ENCODE measurements at places on chromosomes 7 and 10.
A peak's percentile ranks its signal among the peaks of the same experiment; 100 is the strongest.

GRCh38 chr7:81839708-81840369 lies 70.0 kb upstream of the HGF start:
- no peak for DNase-seq

- peak; percentile 67 for DNase-seq
Observed at GRCh38 chr7:19957664-19958063, 184.2 kb upstream of the TMEM196 start.

GRCh38 chr7:132404261-132404660 lies 172.0 kb downstream of the PLXNA4 start:
- DNase-seq, result no peak

DNA sequence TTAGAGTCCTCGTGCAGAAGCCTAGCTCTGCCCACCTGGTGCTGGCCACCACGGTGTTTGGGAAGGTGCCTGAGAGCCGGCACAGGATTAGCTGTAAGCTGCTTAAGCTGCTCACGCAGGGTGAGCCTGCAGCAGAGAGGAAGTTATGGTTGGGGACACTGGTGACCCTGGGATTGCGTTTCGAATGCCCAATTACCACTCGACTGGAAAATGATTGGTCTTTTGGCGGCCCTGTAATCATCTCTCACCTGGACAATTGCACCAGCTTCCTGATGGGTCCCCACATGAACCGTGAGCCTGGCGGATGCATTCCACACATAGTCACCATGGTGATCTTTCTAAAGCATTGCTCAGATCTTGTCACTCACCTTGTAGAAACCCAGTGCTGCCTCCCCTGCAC lies 442.3 kb upstream of the ZMIZ1 start:
- no peak for DNase-seq

DNA sequence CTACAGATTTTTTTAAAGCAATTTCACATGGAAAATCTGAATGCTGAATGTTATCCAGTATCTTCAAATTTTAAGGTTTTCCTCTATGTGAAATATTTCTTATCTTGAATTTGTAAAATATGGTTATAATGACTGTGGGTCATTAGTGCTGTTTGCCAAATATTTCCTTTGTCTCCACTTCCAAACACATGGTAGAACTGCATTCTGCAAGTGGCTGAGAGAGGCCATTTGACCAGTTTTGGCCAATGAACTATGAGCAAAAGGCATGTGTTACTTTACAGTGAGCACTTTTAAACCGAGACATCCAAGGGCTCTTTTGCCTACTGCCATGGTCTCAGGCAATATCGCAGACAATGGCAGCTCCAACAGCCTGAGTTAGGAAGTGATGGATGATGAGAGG lies 117.2 kb upstream of the RSU1 start:
- DNase-seq, result no peak

GRCh38 chr10:129680661-129681344 lies 213.8 kb downstream of the MGMT start:
- DNase-seq, result no peak

GRCh38 chr10:104577163-104577562 lies 63.9 kb upstream of the SORCS3 start:
- no peak for DNase-seq

DNA sequence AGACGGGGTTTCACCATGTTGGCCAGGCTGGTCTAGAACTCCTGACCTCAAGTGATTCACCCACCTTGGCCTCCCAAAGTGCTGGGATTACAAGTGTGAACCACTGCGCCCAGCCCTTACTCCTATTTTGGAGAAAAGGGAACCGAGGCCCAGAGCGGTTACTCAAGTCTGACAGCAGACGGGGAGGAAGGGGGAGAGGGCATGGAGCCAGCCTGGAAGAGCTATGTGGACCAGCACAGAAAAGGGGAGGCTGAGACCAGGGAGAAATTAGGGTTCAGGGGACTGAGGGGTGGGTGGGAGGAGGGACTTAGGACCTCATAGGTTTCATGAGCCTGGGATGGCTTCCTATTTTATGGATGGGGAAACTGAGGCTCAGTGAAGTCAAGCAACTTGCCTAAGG lies 1.5 kb downstream of the SFRP5 start:
- DNase-seq, result no peak

DNA sequence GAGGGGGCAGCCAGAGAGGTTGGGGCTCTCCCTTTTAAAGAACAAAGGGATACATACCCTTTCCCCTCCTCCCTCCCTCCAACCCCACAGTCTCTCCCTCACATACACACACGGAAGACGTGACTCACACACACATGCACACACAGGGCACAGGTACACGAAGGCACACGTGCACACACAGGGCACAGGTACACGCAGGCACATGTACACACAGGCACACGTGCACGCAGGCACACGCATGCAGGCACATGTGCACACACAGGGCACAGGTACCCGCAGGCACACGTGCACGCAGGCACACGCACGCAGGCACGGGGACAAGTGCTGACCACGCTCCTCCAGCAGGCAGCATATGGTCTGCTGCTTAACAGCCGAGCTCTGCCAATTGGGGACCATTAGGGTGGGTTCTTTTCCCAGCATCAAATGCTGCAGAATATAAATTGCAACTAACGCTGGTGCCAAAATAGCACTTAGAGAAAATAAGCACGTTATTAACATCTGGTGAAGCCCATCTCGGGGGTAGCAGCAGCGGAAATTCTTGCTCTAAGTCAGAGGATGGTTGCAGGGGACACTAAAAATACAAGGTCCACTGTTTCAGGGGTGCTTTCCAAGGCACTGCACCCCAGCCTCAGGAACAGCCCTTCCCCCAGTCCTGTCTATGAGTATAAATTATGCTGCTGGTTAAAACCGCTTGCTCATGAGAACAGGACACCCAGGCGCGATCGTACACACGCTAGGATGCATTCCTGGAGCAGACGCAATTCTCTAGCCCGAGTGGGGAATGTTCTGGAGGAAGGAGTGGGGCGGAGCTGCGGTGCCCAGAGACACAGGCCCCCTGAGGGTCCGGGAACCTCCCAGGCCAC lies 55.2 kb upstream of the TNRC18 start:
- peak; percentile 40 for DNase-seq

- no peak for DNase-seq
Observed at GRCh38 chr10:3480281-3480989, 304.6 kb downstream of the KLF6 start.

DNA sequence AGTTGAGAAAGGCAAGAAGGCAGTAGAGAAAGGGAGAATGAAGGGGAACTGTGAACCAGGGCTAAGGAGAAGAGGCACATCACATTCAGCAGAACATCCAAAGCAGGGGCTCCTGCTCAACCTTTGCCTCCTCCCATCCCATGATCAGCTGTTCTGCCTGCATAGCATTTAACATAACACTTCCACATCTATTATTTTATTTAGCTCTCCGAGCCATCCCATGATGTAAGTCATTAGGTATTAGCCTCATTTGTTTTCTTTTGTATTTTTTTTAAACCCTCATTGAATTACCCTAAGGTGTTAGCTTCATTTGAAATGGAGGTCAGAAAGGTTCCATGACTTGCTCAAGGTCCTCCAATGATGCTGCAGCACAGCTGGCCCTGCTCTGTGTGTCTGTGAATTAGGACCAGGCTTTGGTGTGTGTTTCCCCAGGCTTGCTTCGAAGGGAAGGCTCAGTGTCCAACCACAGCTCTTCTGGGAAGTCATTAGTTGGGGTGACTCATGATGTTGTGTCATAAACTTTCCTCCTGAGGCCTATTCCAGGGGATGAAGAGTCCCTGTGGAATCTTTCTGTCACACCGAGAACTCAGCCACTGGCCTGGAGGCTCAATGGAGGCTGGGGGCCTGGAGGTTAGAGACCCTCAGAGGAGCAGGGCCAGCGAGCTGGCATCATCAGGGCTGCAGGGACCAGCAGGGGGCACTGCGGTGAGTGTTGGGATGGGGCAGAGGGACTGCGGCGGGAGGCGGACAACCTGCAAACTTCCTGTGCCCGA lies 16.5 kb downstream of the NPFFR1 start:
- DNase-seq, result peak; percentile 96

DNA sequence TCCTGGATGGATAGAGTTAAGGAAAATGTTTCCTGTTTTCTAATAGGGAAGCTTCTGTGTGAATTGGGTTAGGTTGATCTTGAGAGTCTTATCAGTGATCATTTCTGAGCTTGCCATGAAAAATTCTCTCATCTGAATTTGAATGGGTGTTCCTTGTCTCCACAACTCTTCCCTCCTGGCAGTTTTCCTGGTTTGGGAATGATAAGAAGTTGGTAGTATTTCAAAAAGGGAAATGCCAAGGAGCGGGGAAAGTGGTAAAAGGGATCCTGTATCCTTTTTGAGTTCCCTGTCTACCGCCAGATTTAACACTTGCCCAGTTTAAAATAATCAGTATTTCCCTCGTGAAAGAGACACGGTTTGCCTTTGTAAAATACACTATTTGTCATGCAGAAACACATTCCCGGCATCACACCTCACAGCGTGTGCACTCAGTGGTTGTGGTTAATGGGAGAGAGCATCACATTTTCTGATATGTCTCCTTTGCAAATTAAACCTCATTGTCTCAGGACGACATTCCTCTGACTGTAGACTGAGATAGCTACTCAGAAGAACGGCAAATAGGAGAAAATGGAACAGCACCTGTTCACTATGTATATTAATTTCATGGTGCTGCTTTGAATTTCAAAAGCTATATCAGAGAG lies 113.2 kb upstream of the IFRD1 start:
- no peak for DNase-seq

DNA sequence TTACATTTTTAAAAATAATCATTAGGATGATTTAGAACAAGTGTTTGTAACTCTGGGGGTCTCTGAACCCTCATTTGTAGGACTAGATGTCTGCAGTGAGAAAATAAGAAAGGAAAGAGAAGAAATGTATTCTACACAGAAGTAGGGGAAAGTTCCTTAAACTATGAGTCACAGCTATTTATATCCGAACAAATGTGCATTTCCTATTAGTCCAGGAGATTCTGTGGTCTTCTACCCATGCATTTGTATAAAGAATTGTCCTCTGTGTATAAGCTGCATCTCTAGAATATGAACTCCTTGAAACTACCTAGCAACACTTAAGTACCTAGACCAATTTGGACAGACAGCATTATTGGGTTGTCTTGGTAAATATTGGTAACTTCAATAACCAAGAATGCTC lies 15.9 kb upstream of the CD36 start:
- peak; percentile 77 for DNase-seq

DNA sequence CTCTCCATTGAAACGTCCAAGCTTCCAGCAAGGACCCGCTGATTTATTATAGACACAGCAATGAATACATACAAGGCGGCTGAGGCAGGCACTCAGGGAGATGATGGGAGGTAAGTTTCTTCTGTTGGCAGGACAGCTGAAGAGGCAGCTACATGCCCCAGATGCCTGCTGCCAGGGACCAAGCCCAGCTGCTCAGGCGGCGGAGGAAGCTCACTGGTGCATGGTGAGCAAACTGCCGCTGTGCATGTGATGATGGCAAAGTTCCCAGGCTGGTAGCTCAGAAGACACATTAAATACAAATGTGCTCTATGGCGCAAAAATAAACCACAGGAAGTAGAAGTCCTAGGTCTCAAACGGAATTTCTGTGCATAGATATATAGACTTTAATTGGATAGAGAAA lies 2.3 kb downstream of the DNTT start:
- no peak for DNase-seq

DNA sequence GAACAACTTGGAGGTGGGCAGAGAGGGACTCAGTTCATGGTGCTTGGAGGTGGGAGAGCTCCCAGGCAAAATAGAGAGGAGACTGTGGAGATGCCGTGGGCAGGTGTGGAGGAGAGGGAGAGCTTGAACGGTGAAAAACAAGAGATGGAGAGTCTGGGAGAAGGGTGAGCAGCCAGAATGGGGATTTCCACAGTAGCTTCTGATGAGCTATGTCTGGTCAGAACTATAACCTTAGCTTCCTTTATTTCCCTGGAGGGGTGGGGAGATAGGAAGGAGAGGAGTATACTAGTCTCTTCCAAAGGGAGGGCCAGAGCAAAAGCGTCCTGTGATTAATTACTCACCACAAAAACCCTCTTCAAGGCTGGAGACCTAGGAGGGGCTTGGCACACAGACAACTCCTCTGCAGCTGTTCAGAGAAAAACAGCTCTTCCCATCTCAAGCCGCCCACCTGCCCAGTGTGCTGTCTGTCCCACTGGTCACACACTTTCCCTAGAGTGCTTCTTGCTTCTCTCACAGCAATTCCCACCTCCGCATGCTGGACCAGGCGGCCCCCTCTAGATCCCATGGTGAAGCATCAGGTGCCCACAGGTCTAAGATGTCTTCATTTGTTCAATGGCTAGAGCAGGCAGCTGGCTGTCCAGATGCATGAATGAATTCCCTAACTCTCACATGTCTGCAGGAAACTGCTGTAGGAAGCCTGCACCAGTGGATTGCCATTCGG lies 41.9 kb downstream of the TAS2R41 start:
- peak; percentile 86 for DNase-seq

- no peak for DNase-seq
Observed at GRCh38 chr10:102139281-102140110, 6.7 kb downstream of the PPRC1 start.

DNA sequence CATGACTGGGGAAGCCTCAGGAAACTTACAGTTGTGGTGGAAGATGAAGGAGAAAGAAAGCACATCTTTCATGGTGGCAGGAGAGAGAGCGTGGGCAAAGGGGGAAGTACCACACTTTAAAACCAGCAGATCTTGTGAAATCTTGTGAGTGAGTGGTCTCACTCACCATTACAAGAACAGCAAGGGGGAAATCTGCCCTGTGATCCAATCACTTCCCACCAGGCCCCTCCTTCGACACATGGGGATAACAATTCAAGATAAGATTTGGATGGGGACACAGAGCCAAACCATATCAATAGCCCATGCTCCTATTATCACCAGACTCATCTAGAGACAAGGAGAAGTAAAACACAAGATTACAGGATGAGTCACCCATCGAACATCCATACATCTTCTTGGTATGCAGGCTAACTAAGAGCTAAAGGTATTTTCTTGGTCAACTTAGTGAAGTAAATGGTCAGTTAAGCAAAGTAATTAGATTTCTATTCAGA lies 55.3 kb upstream of the YAE1 start:
- DNase-seq, result peak; percentile 73

- DNase-seq, result peak; percentile 37
Observed at GRCh38 chr10:35613597-35614226, 8.6 kb downstream of the GJD4 start.

DNA sequence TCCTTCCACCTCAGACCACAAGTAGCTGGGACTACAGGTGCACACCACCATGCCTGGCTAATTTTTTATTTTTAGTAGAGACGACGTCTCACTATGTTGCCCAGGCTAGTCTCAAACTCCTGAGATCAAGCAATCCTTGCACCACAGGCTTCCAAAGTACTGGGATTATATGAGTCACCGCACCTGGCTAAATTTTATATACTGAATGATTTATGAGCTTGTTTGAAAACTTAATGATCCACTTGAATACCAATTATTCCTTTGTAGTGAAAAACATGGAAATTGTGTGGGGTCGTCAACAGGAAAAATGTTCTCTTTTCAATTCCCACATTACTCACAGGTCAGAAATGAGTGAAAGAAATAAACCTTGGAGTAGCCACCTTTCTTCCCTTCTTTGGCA lies 31.3 kb downstream of the RAPGEF5 start:
- DNase-seq, result no peak

GRCh38 chr7:150951521-150951920 lies 26.6 kb downstream of the KCNH2 start:
- no peak for DNase-seq

DNA sequence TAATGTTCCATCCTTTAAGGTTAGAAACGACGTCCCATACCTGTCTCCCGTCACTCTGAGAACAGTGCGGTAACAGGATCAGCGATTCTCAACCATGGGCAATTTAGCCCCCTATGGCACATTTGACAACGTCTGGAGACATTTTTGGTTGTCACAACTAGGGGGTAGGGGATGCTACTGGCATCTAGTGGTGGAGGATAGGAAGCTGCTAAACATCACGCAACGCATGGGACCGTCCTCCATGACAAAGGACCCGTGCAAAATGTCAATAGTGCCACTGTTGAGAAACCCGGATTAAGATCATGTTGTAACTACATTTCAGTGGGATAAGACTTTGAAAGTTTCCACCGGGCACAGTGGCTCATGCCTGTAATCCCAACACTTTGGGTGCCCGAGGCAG lies 5.0 kb upstream of the PAXIP1 start:
- DNase-seq, result no peak

Data from iris pigment epithelial cell (primary cell).